Activated CD4-positive, alpha-beta memory T cell treated with anti-CD3 and anti-CD28 coated beads for 36 hours (primary cell): ENCODE measurements at places on chromosomes 5 and 9. TPM values are rescaled to one million over a fixed set of nuclear protein-coding genes. Genes with fewer than 3 reads are reported as not detected.

DNA sequence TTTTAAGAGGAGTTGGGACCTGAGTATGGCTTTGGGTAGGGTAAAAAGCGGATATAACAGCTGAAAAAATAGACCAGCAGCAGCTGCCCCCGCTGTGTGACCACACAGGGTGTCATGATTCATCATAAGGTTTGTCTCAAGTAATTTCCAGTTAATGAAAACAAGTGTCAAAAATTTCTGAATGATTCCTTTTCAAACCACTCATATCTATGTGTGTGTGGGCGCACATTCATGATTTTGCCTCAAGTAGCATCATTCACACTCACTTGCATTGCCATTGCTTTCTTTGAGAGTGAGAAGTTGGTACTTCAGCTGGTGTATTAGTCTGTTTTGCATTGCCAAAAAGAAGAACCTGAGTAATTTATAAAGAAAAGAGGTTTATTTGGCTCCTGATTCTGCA is 12.1 kb upstream of the TNFAIP8 start:
- peak; percentile 86 for DNase-seq
- peak overlapping the region; percentile 28 for H3K4me3 ChIP-seq
- H3K36me3 ChIP-seq, result peaks cover 12% of the 10 kb centered on the region
- H3K27me3 ChIP-seq, result no peaks in the 10 kb centered on the region
- H3K27ac ChIP-seq, result peak overlapping the region; percentile 90
- H3K4me1 ChIP-seq, result peaks cover 95% of the 10 kb centered on the region

DNA sequence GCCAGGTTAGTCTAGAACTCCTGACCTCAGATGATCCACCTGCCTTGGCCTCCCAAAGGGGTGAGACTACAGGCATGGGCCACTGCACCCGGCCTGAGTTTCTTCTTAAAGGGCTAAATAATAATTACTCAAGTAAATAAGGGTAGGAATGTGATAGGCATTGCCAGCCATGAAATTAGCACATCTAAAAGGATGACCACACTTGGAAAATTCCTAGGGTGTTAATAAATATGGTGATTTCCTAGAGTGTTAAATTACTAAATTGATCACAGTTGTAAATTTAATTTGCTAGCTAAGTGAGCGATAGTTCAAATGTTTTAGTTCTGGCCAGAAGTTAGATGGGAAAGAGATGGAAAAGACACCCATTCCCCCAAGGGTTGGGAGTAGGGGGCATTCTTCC is 53.4 kb downstream of the UBAP1 start:
- no peak overlapping the region for H3K4me3 ChIP-seq
- H3K27ac ChIP-seq, result no peak overlapping the region
- DNase-seq, result no peak

DNA sequence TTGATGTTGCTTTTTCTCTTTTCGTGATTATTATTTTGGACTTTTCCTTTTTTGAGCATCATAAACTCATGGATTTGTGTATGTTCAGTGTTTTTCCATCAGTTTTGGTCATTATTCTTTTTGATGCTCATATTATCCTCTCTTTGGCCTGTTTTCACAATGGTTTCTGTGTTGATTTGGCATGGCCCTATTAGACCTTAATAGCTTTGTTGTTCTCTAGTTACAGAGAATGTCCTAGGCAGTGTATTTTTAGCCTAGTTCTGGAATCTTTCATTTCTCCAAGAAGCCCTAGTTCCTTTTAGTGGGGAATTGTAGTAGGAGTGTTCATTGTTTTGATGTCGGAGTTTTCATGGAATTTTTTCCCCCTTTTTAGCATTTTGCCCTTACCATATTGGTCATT is 41.3 kb upstream of the ROPN1L start:
- H3K27ac ChIP-seq, result no peak overlapping the region
- peaks cover 7% of the 10 kb centered on the region for H3K4me1 ChIP-seq
- no peaks in the 10 kb centered on the region for H3K27me3 ChIP-seq
- H3K36me3 ChIP-seq, result peaks cover 25% of the 10 kb centered on the region
- DNase-seq, result no peak

DNA sequence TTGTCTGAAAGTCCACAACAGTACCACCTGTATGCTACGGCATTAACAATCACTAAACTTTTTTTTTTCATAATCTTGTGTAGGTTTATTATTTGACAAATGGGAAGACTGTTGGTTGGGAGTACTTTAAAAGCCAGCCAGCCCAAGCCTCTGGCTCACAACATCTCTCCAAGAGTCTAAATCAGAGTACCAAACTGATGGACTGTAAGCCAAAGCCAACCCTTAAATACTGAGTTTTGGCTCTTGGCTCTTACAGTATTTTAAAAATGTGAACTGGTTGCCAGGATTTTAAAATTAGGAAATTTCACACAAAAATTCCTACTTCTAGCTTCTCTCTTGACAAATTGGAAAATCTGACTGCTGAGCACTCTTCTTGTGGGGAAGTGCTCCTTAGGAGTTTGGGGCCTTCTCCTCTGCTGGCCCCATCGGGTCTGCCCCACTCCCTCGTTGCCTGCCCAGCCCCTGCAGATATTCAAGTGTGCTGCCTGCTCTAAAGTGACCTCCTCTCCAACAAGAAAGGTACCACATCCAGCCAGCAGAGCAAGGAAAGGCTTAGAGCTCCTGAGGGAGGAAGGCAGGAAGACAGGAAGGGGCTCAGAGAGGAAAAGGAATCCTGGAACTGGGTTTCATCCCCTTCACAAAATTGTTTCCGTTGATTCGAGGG is 21.8 kb upstream of the TMOD1 start:
- H3K27ac ChIP-seq, result no peak overlapping the region
- no peak for DNase-seq
- peaks cover 47% of the 10 kb centered on the region for H3K36me3 ChIP-seq

- H3K27ac ChIP-seq, result no peak overlapping the region
- no peak for DNase-seq
- H3K36me3 ChIP-seq, result no peaks in the 10 kb centered on the region
- no peak overlapping the region for H3K4me3 ChIP-seq
These were observed 4.0 kb upstream of the WDR70 start for GRCh38 chr5:37375091-37375490.

- no peaks in the 10 kb centered on the region for H3K36me3 ChIP-seq
- no peaks in the 10 kb centered on the region for H3K27me3 ChIP-seq
- no peaks in the 10 kb centered on the region for H3K4me1 ChIP-seq
- DNase-seq, result no peak
- no peak overlapping the region for H3K27ac ChIP-seq
These were observed 380.0 kb downstream of the ACTL7B start for GRCh38 chr9:108475813-108476212.

GRCh38 chr9:89657295-89657694 is 52.5 kb downstream of the GADD45G start:
- DNase-seq, result no peak
- H3K27ac ChIP-seq, result no peak overlapping the region
- no peaks in the 10 kb centered on the region for H3K27me3 ChIP-seq
- H3K4me1 ChIP-seq, result peaks cover 19% of the 10 kb centered on the region

DNA sequence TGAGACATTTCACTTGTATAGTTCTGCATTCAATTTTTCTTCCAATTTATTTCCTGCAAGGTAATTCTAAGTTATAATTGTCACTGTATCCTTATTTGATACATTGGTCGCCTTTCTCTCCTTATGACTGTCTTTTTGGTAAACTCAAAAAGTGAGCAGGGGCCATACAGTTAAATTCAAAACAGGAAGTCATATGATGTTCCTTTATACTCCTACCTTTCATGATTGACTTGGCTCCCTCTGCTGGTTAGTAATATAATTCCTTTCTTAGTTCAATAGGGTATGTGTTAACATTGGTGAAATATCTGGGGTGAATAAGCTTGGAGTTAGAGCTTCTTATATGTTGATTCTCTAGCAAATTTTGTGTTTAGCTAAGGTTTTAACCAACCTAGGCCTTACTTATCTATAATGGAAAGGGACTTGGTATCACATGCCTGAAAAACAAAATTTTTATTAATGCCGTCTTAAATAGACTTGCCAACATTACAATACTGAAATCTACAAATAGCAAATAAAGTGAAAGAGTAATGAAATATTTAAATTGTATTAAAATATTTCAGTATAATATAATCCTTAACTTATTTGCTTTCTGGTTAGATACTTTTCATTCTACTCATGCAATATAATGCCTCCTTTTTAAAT is 6.0 kb upstream of the NIPBL start:
- no peak for DNase-seq
- no peaks in the 10 kb centered on the region for H3K27me3 ChIP-seq
- H3K4me1 ChIP-seq, result peaks cover 28% of the 10 kb centered on the region
- peak overlapping the region; percentile 43 for H3K27ac ChIP-seq
- peaks cover 8% of the 10 kb centered on the region for H3K36me3 ChIP-seq

DNA sequence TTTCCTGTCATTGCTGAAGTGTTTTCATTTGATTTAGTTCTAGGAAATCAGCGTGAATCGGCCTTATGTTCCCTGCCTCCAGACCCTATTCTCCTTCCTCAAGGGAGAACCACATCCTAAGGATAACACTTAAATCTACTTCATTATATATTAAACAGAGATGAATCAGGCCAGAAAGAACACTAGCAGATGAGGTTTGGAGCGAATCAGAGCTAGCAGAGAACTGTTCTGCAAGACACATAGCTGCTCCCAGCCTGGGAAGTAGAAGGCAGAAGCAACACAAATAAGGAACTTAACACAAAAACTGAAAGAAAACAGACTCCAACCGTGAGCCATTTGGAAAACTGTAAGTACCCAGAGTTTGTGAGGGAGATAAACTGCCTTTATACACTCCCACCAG is 718.2 kb downstream of the SEMA5A start:
- no peak overlapping the region for H3K4me3 ChIP-seq
- no peaks in the 10 kb centered on the region for H3K4me1 ChIP-seq
- no peaks in the 10 kb centered on the region for H3K27me3 ChIP-seq
- no peak overlapping the region for H3K27ac ChIP-seq
- H3K36me3 ChIP-seq, result no peaks in the 10 kb centered on the region

DNA sequence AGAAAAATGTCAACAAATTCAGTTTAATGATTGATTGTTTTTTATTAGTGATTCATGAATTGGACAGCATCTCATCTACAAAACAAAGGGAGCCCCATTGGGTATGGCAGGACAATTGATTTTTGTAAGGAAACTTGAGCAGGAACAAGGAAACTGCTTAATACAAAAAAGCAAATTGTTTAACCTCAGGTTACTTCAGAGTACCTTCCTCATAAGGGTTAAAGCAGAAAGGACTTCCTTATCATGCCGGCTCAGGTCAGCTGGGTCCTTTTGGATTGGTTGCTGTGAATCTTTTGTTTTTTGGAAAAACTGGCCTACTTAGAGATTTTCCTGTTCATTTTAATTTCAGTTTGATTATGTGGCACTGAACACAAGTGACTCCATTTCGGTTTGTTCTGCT is 211.8 kb downstream of the ARRDC3 start:
- peaks cover 9% of the 10 kb centered on the region for H3K27me3 ChIP-seq
- H3K36me3 ChIP-seq, result no peaks in the 10 kb centered on the region
- no peak overlapping the region for H3K27ac ChIP-seq
- peaks cover 14% of the 10 kb centered on the region for H3K4me1 ChIP-seq

DNA sequence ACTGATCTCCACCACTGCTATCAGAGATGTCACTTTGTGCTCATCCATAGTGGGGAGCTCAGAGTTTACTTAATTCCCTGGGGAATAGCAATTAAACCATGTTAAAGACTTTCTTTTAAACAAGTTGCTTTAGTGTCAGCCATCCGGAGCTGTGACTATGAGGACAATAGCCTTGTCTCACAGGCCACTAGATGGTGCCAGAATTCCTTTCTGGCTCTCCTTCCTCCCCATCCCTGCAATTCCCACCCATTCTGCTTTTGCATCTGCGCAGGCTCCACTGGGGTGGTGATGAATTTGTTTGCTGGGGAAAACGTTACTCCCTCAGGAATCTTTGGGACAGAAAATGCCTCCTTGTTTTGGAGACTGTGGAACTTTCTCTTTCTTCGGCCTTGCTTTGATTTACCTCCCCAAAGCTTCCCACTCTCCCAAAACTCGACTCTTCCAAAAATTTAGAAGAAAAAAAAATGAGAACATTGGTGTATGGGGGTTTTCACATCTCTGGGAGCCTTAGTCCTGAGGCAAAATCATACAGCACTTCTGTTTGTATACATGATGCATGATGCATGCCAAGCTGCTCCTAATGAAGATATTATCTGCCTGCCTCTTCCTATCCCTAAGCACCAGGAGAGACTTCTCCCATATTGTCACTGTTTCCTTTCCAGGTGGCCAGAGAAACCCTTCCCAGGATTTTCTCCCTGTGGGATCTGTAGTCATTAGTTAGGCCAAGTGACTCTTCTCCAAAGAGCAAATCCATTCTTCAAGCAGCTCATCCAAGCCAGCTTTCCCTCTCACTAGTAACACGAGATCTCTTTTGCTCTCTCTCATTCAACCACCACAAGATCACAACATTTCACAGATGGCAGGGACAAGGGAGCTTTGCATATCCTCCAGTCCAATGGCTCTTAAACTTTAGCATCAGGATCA is 466.1 kb downstream of the TLR4 start:
- no peak for DNase-seq
- no peaks in the 10 kb centered on the region for H3K27me3 ChIP-seq
- no peaks in the 10 kb centered on the region for H3K36me3 ChIP-seq
- no peak overlapping the region for H3K27ac ChIP-seq
- H3K4me1 ChIP-seq, result no peaks in the 10 kb centered on the region

DNA sequence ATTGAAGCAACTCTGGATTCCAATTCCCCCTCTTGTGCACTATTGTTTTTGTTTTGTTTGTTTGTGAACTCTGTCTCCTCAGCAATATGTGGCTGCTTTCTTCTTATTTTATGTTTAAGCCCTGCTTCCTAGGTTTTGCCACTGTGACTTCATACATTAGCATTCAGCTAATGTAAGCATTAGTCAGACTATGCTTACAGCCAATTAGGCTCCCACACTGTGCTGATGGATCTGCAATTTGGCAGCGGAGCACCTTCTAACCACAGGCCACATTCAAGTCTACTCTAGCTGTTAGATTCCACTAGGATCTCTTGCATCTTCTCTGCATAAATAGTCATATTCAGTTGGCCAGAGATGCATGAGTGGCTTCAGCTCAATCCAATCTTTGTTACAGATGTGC is 9.6 kb upstream of the BICD2 start:
- H3K27ac ChIP-seq, result no peak overlapping the region
- H3K36me3 ChIP-seq, result no peaks in the 10 kb centered on the region
- no peak for DNase-seq

DNA sequence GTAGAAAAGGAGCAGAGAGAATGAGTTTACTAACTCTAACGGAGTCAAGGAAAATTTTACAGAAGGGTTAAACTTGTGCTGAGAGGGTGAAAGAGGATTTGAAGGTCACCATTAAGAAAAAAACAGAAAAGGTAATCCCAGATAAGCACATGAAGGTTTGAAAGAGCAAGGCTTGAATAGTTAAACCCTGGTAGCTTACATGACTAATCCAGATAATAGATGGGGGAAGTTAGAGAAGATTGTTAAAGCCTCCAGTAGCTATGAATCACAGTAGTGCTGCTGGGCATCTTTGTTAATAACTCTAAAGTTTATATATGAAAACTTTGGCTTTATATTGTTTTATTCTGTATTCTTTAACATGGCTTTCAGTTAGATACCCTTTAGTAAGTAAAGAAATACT is 354.5 kb upstream of the FTMT start:
- H3K36me3 ChIP-seq, result no peaks in the 10 kb centered on the region
- H3K4me3 ChIP-seq, result no peak overlapping the region
- no peak overlapping the region for H3K27ac ChIP-seq
- H3K27me3 ChIP-seq, result no peaks in the 10 kb centered on the region

Gene DDX4
- total RNA-seq, result not detected

Gene SLC6A7
- total RNA-seq, result not detected

Gene MAPKAP1
- 57.9 TPM for total RNA-seq

Gene NEURL1B
- 0.38 TPM for total RNA-seq

Gene MEGF9
- 4.4 TPM for total RNA-seq

Gene MEGF10
- not detected for total RNA-seq

Gene SPINK4
- total RNA-seq, result not detected

Gene S1PR3
- total RNA-seq, result 0.70 TPM
